ENCODE measurements at places on chromosomes 16 and 17. TPM values are rescaled to one million over a fixed set of nuclear protein-coding genes. Genes with fewer than 3 reads are reported as not detected.

The NPLOC4 gene
- 95.1 TPM for total RNA-seq

The PRSS33 gene
- not detected for total RNA-seq

The OR1A1 gene
- not detected for total RNA-seq

The ZSCAN10 gene
- total RNA-seq = 1.4 TPM

The RAB40C gene
- total RNA-seq = 17.7 TPM

The NHLRC4 gene
- total RNA-seq = not detected

The TBC1D3H gene
- total RNA-seq = not detected

The RCVRN gene
- total RNA-seq = not detected

The MYH11 gene
- total RNA-seq = not detected

The EPX gene
- not detected for total RNA-seq

The NEUROD2 gene
- not detected for total RNA-seq

The TENT4B gene
- total RNA-seq = 12.1 TPM

The TMEM231 gene
- 18.6 TPM for total RNA-seq

The SHCBP1 gene
- total RNA-seq = 21.4 TPM

The KIF2B gene
- total RNA-seq = not detected

The PPP1R27 gene
- 0.29 TPM for total RNA-seq

The REXO5 gene
- 6.1 TPM for total RNA-seq

The GAST gene
- not detected for total RNA-seq

The PABPN1L gene
- total RNA-seq = not detected

The CCDC40 gene
- total RNA-seq = 4.8 TPM

The TAT gene
- total RNA-seq = not detected

The GPR139 gene
- total RNA-seq = not detected

The TNFRSF13B gene
- not detected for total RNA-seq

The ATAD5 gene
- 3.6 TPM for total RNA-seq

The HS3ST2 gene
- total RNA-seq = 0.17 TPM

The MSLN gene
- 25.2 TPM for total RNA-seq

The FOXN1 gene
- total RNA-seq = not detected

The NAGPA gene
- 4.9 TPM for total RNA-seq

The CYGB gene
- total RNA-seq = not detected

The TVP23A gene
- total RNA-seq = not detected

The NLRC5 gene
- total RNA-seq = 8.0 TPM

The WNK4 gene
- 2.3 TPM for total RNA-seq

The TAC4 gene
- not detected for total RNA-seq
